ENCODE measurements at places on chromosomes 16 and 17. TPM values are rescaled to one million over a fixed set of nuclear protein-coding genes. Genes with fewer than 3 reads are reported as not detected.

The BCL6B gene
- 4.6 TPM for total RNA-seq

The WSCD1 gene
- total RNA-seq: 6.1 TPM

The TP53TG3B gene
- total RNA-seq: not detected

The SOST gene
- total RNA-seq: not detected

The OTOP2 gene
- not detected for total RNA-seq

All from omental fat pad (tissue), 4 donors.